Epithelial cell of proximal tubule (primary cell): ENCODE measurements at places on chromosomes 13 and 19.
A peak's percentile ranks its signal among the peaks of the same experiment; 100 is the strongest.

- no peak for DNase-seq
Measured at GRCh38 chr19:16139752-16140151, 3.7 kb upstream of the HSH2D start.

GRCh38 chr19:38880076-38880881 is 2.2 kb upstream of the RINL start:
- no peak for DNase-seq

- peak; percentile 89 for DNase-seq
Measured at GRCh38 chr13:37701972-37702371, 103.4 kb upstream of the POSTN start.

- DNase-seq = peak; percentile 84
Measured at GRCh38 chr13:87999240-87999700, 328.1 kb downstream of the SLITRK5 start.
